ENCODE measurements at places on chromosomes 1 and 21.

GRCh38 chr1:185565302-185565701 lies 168.9 kb upstream of the HMCN1 start:
- peak; percentile 98 for DNase-seq

DNA sequence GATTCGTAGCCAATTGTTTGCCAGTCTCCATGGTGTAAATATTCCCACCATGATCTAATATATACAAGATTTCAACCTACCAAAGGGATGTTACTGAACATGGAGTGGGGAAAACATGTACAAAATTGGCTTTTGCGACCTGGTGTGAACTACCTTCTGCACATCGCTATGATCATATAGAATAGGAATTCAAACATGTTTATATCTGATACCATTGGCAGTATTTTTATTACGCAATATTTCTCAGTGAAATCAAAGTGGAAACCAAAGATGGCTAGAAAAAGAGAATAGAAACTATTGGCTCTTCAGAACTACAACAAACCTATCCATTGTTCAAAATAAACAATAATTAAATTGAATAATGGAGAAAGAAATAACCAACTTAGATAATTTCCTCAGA lies 285.1 kb downstream of the TPR start:
- peak; percentile 7 for DNase-seq

DNA sequence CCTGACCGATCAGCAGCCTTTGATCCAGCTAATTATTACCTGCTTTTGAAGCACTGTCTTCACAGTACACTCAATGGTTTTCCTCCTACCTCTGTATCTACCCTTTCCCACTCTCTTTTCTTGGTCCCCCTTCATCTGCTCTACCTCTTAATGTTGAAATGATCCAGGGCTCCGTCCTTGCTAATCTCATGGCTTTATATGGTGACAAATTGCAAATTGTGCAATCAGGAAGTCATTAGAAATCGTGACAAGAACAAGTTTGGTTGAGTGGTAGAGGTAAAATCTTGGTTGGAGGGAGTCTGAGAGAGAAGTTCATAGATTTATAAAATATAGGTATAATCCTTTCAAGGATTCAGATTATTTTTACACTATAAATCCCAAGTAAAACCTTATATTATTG lies 9.6 kb upstream of the CYB5R1 start:
- DNase-seq = no peak

DNA sequence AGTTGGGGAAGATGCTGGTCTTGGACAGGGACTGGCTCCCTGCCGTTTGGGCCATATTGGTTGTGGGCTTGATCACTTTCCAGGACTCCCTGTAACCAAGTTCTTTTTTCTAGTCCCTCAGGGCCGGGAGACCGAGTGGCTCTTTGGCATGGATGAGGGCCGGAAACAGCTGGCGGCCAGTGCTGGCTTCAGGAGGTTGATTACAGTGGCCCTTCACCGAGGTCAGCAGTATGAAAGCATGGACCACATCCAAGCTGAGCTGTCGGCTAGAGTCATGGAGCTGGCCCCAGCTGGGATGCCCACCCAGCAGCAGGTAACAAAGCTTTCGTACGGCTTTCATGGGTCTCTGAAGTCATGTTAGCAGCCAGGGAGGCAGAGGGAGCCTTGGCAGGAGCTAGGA lies 4.3 kb downstream of the METTL13 start:
- DNase-seq = no peak

DNA sequence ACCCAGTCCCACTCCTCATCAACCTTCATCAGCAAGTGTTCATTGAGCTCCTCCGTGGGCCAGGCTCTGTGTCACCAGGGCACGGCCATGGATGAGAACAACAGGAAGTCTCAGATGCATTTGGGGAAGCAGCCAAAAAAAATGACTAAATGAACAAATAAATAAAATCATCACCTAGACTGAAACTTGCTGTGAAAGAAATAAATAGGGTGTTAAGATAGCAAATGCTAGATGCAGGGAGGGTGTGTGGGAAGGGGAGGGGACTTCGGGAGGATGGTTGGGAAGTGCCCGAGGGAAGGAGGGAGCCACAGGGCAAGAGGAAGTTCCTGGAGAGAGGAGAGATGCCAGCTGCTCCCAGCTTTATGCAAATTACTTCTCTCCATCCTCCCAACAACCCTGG lies 696.7 kb downstream of the PTPRU start:
- DNase-seq = no peak

DNA sequence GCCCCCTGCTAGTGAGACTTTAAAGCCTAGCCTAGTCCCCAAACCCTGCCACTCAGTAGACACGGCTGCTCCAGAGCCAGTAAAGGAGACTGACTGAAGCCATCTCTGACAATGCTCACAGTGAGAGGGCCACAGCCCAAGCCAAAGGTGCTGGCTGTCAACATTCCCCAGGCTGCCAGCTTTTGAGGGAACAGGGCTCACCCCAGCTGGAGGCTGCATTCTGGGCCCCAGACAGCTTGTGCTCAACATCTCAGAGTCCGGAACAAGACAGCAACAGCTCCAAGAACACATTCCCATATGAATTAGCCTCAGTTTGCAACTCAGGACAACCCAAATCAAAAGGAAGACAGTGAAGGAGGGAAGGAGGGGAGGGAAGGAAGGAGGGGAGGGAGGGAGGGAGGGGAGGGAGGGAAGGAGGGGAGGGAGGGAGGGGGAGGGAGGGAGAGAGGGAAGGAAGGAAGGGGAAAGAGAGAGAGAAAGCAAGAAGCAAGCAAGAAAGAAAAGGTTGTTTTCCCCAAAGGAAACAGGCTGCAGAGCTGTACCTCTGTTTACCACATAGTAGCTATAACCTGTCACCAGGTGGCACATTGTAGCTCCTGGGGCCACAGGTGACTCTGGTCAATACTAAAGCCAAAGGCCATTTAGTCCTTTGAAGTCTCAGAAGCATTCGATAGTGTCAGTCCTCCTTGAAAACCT lies 5.4 kb downstream of the ARTN start:
- no peak for DNase-seq

- no peak for DNase-seq
Observed at GRCh38 chr1:62247391-62248168, 52.9 kb downstream of the L1TD1 start.

DNA sequence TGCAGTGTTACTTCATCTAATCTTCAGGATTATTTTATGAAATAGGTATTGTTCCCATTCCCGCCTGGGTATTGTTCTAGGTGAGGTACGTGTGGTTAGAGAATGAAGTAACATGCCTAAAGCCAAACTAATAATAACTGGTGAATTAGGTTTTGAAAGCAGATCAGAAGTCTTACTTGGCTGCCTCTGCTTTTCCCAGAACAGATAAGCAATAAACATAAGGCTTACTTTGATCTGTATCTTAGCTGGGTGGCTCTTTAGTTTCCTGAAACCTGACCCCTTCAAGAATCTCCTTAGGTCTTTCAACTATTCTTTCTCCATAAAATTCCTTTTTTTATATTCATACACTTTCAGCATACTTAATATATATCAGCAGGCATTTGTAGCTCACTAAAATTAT lies 65.3 kb downstream of the VAV3 start:
- peak; percentile 17 for DNase-seq

- DNase-seq = no peak
Observed at GRCh38 chr1:54371942-54372275, 34.3 kb downstream of the SSBP3 start.

DNA sequence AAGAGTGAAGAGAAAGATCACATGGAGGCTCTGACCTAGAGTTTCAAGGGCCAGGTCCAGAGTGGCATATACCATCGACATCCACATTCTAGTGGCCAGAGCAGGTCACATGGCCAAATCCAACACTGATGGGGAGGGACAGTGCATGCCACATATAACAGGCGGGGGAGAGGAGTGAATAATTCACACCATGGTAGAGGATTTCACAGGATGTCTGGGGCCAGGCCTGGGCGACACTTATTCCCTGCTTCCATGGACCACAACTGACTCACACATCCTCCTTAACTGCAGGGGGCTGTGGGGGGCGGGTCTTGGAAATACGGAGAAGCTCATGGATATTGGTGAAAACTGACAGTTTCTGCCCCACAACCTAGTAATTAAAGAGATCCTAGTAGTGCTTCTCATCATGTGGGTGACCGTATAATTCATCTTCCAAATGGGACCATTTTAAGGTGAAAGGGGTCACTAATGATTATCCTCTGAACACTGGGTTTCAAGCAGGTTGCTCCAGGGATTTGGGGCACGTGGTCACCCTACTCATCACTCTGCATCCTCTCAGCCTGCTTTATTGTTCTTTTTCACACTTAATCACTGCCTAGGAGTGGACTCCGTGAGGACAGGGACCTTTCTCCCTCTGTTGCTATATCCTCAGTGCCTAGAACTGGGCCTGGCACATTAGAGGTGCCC lies 44.0 kb downstream of the IGSF21 start:
- no peak for DNase-seq

All from epithelial cell of esophagus (primary cell).